Naive thymus-derived CD8-positive, alpha-beta T cell (primary cell): ENCODE measurements at places on chromosomes 1 and 21. TPM values are rescaled to one million over a fixed set of nuclear protein-coding genes. Genes with fewer than 3 reads are reported as not detected.

- DNase-seq = no peak
Measured at GRCh38 chr1:211831558-211832323, 1.2 kb upstream of the LPGAT1 start.

- DNase-seq = no peak
Measured at GRCh38 chr1:19654886-19655717, 9.6 kb upstream of the HTR6 start.

DNA sequence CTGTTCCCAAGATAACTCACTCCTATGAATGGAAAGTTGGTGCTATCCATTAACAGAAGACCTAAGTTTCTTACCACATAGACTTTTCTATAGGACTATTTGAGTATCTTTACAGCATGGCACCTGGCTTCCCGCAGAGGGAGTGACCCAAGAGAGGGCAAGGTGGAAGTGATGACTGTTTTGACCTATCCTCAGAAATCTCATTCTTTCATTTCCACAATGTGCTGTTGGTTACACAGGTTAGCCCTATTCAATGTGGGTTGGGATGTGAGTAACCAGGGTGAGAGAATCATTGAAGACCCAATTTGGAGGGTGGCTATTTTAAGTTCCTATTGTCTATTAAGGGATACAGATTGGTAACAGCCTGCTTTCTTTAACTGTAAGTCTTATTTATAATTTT is 38.3 kb upstream of the NEXN start:
- no peak for DNase-seq

GRCh38 chr1:47894410-47895278 is 102.5 kb downstream of the TRABD2B start:
- DNase-seq = no peak

- no peak for DNase-seq
Measured at GRCh38 chr1:45429561-45430159, 61.3 kb downstream of the TESK2 start.

DNA sequence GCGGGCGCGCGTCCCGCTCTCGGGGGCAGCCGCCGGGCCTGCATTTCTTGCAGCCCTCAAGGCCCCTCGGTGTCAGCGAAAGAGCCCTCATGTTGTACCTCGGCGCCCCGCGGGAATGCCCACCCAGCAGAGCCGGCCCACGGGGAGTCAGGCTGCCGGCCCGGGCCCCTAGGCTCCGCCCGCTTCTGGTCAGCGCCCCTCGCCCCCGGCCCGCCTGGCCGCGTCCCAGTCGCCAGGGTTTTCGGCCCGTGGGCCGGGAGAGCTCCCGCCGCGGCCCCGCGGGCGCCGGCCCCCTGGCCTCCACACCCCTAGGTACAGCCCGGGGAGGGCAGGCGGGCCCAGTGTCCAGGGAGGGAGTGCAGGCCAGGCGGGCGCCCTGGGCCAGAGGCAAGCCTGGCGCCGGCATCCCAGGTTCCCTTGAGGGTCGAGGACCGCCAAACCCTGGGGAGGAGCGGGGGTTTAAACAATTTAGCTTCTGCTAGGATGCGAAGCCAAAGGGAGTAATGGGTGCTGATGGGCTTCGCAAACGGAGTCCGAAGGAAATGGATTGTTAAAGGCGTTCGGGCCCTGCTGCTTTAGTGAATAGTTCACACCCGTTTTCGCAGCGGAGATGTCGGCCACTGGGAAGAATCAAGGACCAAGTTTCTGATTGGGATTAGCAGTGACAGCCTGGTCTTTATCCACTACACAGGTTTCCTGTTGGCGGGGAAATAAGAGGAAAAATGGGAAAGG is 486 bp upstream of the KCNA3 start:
- peak; percentile 63 for DNase-seq

SLC9C2 gene
- total RNA-seq = not detected

BEND5 gene
- 8.9 TPM for total RNA-seq

C8A gene
- not detected for total RNA-seq

PLA2G2F gene
- not detected for total RNA-seq
